ENCODE measurements at places on chromosomes 7 and 10. TPM values are rescaled to one million over a fixed set of nuclear protein-coding genes. Genes with fewer than 3 reads are reported as not detected.

Gene NSMCE4A
- polyA plus RNA-seq, result 44.5 TPM

Gene KCND2
- 0.88 TPM for polyA plus RNA-seq

Gene GOLGA7B
- 0.15 TPM for polyA plus RNA-seq

Gene ADCY1
- polyA plus RNA-seq, result 1.3 TPM

Gene SLC13A4
- not detected for polyA plus RNA-seq

Gene GPRIN2
- 13.7 TPM for polyA plus RNA-seq

DNA sequence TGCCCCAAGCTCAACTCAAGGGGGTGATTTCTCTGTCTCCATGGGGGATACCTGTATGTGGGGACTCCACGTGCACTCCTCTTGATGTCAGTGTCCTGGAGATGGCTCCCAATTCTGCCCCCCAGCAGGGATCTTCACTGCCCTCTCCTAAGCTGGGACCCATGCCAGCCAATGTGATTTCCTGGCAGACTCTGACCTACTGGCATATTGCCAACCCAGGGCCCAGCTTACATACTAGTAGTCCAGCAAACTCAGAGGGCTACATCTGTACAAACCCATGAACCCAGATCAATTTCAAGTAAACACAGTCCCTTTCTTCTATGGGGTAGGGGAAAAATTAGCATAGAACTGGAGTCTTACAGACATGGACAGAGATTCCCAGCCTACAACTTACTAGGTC, 26.2 kb upstream of the BMPR1A start:
- H3K4me1 ChIP-seq, result no peaks in the 10 kb centered on the region
- no peak for DNase-seq
- no peak overlapping the region for H3K27ac ChIP-seq
- H3K36me3 ChIP-seq, result no peaks in the 10 kb centered on the region

GRCh38 chr10:102660888-102661657, 16.8 kb downstream of the TRIM8 start:
- no peaks in the 10 kb centered on the region for H3K27me3 ChIP-seq
- no peak overlapping the region for H3K27ac ChIP-seq
- DNase-seq, result peak; percentile 65

GRCh38 chr10:123995082-123995460, 98.3 kb downstream of the CHST15 start:
- no peak for DNase-seq
- H3K4me3 ChIP-seq, result no peak overlapping the region
- peaks cover 12% of the 10 kb centered on the region for H3K4me1 ChIP-seq

DNA sequence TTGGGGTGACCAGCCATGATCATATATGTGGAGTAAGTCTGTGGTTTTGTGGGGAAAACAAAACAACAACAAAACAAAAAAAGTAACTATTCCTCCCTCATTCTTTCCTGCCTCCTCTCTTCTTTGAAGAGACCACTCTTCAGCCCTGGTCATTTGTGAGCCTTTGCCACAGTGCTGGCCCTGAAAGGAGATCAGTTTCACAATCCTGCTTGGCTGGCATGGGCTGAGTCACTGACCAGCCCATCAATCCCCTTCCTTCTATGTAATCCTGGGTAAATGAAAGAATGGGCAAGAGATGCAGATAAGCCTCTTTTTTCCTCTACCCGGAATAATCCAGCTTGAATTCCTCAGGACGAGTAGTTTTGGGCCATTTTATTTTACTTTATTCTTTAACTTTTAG, 13.6 kb downstream of the CSTF2T start:
- no peak for DNase-seq
- no peaks in the 10 kb centered on the region for H3K27me3 ChIP-seq
- H3K36me3 ChIP-seq, result no peaks in the 10 kb centered on the region
- H3K4me1 ChIP-seq, result no peaks in the 10 kb centered on the region
- no peak overlapping the region for H3K27ac ChIP-seq
- no peak overlapping the region for H3K4me3 ChIP-seq

GRCh38 chr7:149210551-149210950, 15.2 kb downstream of the ZNF282 start:
- no peaks in the 10 kb centered on the region for H3K4me1 ChIP-seq
- H3K27ac ChIP-seq, result no peak overlapping the region
- no peaks in the 10 kb centered on the region for H3K36me3 ChIP-seq

GRCh38 chr7:97555857-97556421, 175.9 kb upstream of the TAC1 start:
- no peak for DNase-seq
- H3K27ac ChIP-seq, result no peak overlapping the region
- H3K27me3 ChIP-seq, result no peaks in the 10 kb centered on the region
- H3K36me3 ChIP-seq, result no peaks in the 10 kb centered on the region
- H3K4me3 ChIP-seq, result no peak overlapping the region

DNA sequence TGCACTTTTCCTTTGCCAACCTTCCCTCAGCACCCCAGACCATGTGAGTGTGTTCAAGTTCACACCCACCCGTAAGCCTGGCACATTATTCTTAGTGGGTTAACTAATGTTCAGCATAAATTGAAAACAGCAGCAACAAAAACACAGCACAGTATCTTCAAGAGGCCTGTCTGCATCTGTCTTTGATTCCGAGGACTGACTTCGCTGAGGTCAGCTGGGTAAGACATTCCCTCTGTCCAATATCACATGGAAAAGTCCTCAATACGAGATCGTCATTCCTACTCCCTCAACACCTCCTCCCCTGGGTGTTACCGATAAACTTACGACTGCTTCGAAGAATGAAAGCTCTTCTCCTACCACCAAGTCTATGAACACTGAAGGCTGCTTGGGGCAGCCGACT, 218.8 kb downstream of the SFMBT2 start:
- H3K4me1 ChIP-seq, result peaks cover 4% of the 10 kb centered on the region
- H3K36me3 ChIP-seq, result no peaks in the 10 kb centered on the region
- DNase-seq, result no peak
- H3K27me3 ChIP-seq, result no peaks in the 10 kb centered on the region

GRCh38 chr10:58925381-58925780, 251.1 kb upstream of the PHYHIPL start:
- H3K36me3 ChIP-seq, result no peaks in the 10 kb centered on the region
- no peaks in the 10 kb centered on the region for H3K4me1 ChIP-seq
- no peak overlapping the region for H3K4me3 ChIP-seq
- no peak overlapping the region for H3K27ac ChIP-seq

GRCh38 chr7:75055830-75056772, 17.5 kb downstream of the RCC1L start:
- H3K4me1 ChIP-seq, result no peaks in the 10 kb centered on the region
- H3K4me3 ChIP-seq, result no peak overlapping the region
- DNase-seq, result no peak
- H3K27me3 ChIP-seq, result no peaks in the 10 kb centered on the region
- H3K27ac ChIP-seq, result no peak overlapping the region

DNA sequence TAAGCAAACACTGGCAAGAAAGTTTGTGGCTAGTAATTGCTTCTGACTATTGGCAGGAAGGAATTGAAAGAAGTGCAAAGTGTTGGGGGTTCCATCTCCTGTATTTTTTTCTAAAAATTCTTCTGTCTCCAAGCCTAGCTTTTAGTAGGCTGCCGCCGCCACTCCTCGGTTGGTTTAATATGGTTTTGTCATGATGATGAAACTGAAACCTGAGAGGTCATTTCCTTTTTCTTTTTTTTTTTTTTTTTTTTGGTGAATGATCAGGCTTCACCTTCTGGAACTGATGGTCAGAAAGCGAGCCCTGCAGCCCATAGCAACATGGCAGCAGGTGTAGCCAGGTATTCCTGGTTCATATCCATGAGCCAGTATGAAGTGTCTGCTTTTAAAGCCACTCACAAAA, 75.3 kb upstream of the AGBL3 start:
- no peaks in the 10 kb centered on the region for H3K27me3 ChIP-seq
- H3K27ac ChIP-seq, result peak overlapping the region; percentile 71
- DNase-seq, result no peak
- H3K4me1 ChIP-seq, result peaks cover 13% of the 10 kb centered on the region
- no peak overlapping the region for H3K4me3 ChIP-seq

- H3K36me3 ChIP-seq, result no peaks in the 10 kb centered on the region
- peak overlapping the region; percentile 52 for H3K4me3 ChIP-seq
- peak; percentile 30 for DNase-seq
These were observed 1.3 kb downstream of the COL1A2 start for GRCh38 chr7:94396037-94396431.

- H3K27ac ChIP-seq, result peak overlapping the region; percentile 97
- H3K36me3 ChIP-seq, result no peaks in the 10 kb centered on the region
- no peaks in the 10 kb centered on the region for H3K27me3 ChIP-seq
- no peak overlapping the region for H3K4me3 ChIP-seq
These were observed 177.2 kb downstream of the SH3PXD2A start for GRCh38 chr10:103678178-103678526.

DNA sequence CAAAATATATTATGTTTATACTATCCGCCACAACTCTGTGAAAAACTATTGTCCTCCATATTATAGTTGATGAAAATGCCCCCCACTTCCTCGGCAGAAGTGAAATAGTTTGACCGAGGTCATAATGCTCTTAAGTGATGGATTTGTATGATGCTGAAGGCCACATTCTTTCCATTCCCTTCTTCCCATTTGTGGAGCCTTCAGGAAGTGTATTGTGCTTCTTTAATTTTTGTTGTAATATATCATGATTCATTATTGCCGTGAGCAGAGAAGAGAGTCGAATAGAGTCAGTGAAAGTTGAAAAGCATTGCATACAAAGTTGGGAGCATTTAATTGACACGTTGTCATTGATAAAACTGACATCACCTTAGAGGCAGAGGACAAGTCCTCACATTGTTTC, 460.3 kb downstream of the SUGCT start:
- no peaks in the 10 kb centered on the region for H3K36me3 ChIP-seq
- H3K27ac ChIP-seq, result no peak overlapping the region
- H3K27me3 ChIP-seq, result no peaks in the 10 kb centered on the region
- H3K4me1 ChIP-seq, result no peaks in the 10 kb centered on the region

DNA sequence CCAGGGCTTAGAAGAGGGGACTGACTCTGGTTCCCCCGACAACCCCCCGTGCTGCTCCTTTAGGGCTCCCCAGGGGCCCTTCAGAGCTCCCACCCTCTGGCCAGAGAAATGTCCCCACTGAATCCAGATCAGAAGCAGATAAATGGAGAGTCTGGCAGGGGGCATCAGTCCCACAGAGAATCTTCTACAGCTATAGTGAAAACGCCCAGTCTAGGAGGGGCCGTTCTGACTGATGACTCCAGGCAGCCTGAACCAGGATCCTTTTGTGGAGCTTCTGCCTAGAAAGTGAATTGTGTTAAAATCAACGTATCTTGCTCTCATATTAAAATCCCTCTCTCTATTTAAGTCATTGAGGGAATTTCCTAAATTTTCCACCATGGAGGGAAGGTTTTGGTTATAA, 471.4 kb downstream of the LRMDA start:
- no peak for DNase-seq
- H3K36me3 ChIP-seq, result no peaks in the 10 kb centered on the region
- H3K27me3 ChIP-seq, result no peaks in the 10 kb centered on the region
- H3K4me3 ChIP-seq, result no peak overlapping the region
- H3K27ac ChIP-seq, result no peak overlapping the region

DNA sequence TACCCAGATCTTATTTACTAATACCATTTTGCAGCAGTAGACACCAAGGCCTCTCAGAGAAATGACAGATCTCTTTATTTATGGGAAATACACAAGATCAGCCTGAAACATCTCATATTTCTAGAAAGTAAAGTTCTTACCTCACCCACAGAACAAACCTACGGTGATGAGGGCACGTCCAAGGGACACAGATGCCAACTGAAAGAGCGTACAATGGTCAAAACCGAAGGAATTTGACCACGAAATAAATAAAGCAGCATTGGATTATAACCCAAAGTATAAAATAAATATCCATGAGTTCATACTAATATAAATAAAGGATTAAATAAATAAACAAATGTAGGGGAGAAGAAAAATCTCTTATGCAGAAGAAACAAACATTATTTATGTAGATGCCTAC, 747.0 kb downstream of the TNS3 start:
- H3K27ac ChIP-seq, result no peak overlapping the region
- DNase-seq, result no peak
- H3K4me1 ChIP-seq, result no peaks in the 10 kb centered on the region
- no peaks in the 10 kb centered on the region for H3K27me3 ChIP-seq

GRCh38 chr7:47428768-47429472, 153.0 kb downstream of the TNS3 start:
- H3K27ac ChIP-seq, result no peak overlapping the region
- H3K36me3 ChIP-seq, result no peaks in the 10 kb centered on the region
- no peaks in the 10 kb centered on the region for H3K4me1 ChIP-seq
- H3K4me3 ChIP-seq, result no peak overlapping the region
